ENCODE measurements at places on chromosomes 6 and 20. TPM values are rescaled to one million over a fixed set of nuclear protein-coding genes. Genes with fewer than 3 reads are reported as not detected.

BPIFB3 gene
- not detected for total RNA-seq

C6orf58 gene
- total RNA-seq, result not detected

HCK gene
- 3.1 TPM for total RNA-seq

ZNF322 gene
- 31.7 TPM for total RNA-seq

C6orf47 gene
- total RNA-seq, result 25.5 TPM

TPX2 gene
- total RNA-seq, result 1.4 TPM

SYCP2L gene
- total RNA-seq, result 0.46 TPM

GPLD1 gene
- 13.0 TPM for total RNA-seq

LTB gene
- total RNA-seq, result 0.97 TPM

RPP40 gene
- 5.5 TPM for total RNA-seq

CGA gene
- 2.2 TPM for total RNA-seq

PACRG gene
- total RNA-seq, result 2.9 TPM

DNA sequence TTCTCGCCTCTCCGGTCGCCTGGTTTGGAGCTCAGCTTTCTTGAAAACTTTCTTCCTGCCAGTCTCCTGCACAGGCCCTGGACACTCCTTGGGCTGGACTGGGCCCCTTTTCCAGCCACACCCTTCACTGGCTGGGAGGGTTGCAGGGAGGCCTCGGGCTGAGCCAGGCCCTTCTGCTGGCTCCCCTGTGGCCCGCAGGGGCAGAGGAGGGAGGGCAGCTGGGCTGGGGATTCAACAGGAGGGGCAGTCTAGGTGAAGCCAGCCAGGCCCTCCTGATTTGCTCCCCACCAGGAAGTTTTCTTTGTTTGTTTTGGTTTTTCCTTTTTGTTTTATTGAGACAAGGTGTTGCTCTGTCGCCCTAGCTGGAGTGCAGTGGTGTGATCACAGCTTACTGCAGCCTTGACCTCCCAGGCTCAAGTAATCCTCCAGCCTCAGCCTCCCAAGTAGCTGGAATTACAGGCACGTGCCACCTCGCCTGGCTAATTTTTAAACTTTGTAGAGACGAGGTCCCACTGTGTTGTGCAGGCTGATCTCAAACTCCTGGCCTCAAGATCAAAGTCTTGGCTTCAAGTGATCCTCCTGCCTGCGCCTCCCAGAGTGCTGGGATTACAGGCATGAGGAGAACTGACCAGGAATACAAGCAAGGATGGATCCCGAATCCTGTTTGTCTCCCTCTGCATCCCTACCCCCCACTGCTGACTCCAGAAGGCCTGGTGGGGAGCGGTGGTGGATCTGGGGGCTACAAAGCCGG, 23.5 kb upstream of the CDH22 start:
- H3K36me3 ChIP-seq, result no peaks in the 10 kb centered on the region
- H3K27ac ChIP-seq, result no peak overlapping the region
- H3K4me1 ChIP-seq, result no peaks in the 10 kb centered on the region
- H3K27me3 ChIP-seq, result no peaks in the 10 kb centered on the region

GRCh38 chr6:127090051-127090450, 28.4 kb upstream of the RSPO3 start:
- H3K4me3 ChIP-seq, result no peak overlapping the region
- H3K36me3 ChIP-seq, result no peaks in the 10 kb centered on the region
- no peaks in the 10 kb centered on the region for H3K27me3 ChIP-seq

DNA sequence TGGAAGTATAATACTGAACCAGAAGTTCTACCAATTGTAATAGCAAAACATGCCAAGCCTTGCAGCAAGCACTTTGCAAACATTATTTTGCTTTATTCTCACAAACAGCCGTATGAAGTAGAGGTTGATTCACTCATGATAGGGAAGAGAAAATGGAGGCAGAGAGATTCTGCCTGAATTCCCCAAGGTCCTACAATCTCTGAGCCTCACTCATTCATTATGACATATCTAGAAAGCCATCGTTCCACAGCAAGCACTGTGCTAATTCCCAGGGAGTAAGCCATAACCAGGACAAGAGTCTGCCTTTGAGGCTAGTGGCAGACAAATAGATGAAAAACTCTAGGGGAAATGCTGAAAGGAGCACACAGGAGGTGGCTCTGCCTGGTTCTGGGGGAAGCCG, 288.0 kb downstream of the TSHZ2 start:
- DNase-seq, result no peak
- no peak overlapping the region for H3K27ac ChIP-seq
- H3K36me3 ChIP-seq, result no peaks in the 10 kb centered on the region
- H3K27me3 ChIP-seq, result no peaks in the 10 kb centered on the region

GRCh38 chr6:71090217-71090616, 133.4 kb upstream of the B3GAT2 start:
- H3K4me3 ChIP-seq, result no peak overlapping the region
- H3K4me1 ChIP-seq, result no peaks in the 10 kb centered on the region
- H3K27me3 ChIP-seq, result no peaks in the 10 kb centered on the region
- H3K36me3 ChIP-seq, result no peaks in the 10 kb centered on the region
- DNase-seq, result no peak

- no peak for DNase-seq
- no peak overlapping the region for H3K4me3 ChIP-seq
- H3K4me1 ChIP-seq, result no peaks in the 10 kb centered on the region
- H3K27me3 ChIP-seq, result no peaks in the 10 kb centered on the region
- no peaks in the 10 kb centered on the region for H3K36me3 ChIP-seq
Observed at GRCh38 chr6:166616261-166617238, 10.5 kb downstream of the RPS6KA2 start.

- no peaks in the 10 kb centered on the region for H3K36me3 ChIP-seq
- H3K4me1 ChIP-seq, result no peaks in the 10 kb centered on the region
- H3K4me3 ChIP-seq, result no peak overlapping the region
- no peak overlapping the region for H3K27ac ChIP-seq
- no peaks in the 10 kb centered on the region for H3K27me3 ChIP-seq
Observed at GRCh38 chr6:98957450-98957849, 9.7 kb upstream of the FBXL4 start.

GRCh38 chr6:34697544-34697836, 923 bp upstream of the ILRUN start:
- H3K4me1 ChIP-seq, result peaks cover 4% of the 10 kb centered on the region
- H3K27me3 ChIP-seq, result no peaks in the 10 kb centered on the region
- DNase-seq, result no peak
- no peaks in the 10 kb centered on the region for H3K36me3 ChIP-seq

DNA sequence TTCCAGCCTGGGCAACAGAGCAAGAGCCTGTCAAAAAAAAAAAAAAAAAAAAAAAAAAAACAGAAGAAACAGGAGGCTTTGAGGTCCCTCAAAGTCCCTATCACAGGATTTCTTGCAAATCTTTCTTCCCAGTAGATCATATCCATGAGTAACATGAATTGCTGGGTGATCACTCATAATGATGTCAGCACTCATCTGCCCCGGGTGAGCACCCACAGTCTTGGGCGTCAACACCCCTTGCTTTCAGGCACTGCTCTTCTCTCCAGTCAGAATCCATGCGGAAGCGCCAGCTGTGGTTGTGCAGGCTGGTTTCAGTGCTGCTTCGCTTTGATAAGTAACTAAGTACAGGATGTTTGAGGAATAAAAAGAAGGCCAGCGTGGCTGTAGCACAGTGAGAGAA, 40.2 kb upstream of the INSM1 start:
- no peak overlapping the region for H3K4me3 ChIP-seq
- DNase-seq, result no peak
- no peak overlapping the region for H3K27ac ChIP-seq

- H3K4me1 ChIP-seq, result no peaks in the 10 kb centered on the region
- H3K4me3 ChIP-seq, result no peak overlapping the region
- H3K36me3 ChIP-seq, result no peaks in the 10 kb centered on the region
- no peaks in the 10 kb centered on the region for H3K27me3 ChIP-seq
Observed at GRCh38 chr20:59308493-59309201, 8.2 kb downstream of the EDN3 start.

DNA sequence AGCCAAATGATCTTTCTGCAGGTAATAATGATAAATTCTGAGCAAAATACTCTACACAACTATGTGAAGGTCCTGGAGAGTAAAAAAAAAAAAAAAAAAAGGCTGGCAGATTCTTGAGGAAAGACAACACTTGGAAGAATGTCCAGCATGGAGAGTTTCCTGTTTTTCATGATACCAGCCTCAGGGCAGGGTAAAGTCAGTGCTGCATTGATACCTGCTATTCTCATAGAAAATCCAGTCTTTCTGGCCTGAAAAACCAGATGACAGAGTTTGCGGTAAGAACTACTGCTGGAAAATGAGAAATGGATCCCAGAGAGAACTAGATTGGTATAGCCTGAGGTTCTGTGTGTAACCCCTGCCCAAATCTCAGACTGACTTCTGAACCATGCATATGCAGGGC, 89.1 kb downstream of the AFG1L start:
- no peak overlapping the region for H3K4me3 ChIP-seq
- H3K27ac ChIP-seq, result no peak overlapping the region
- no peak for DNase-seq
- H3K27me3 ChIP-seq, result no peaks in the 10 kb centered on the region
- H3K4me1 ChIP-seq, result no peaks in the 10 kb centered on the region

- peak; percentile 15 for DNase-seq
- H3K27me3 ChIP-seq, result no peaks in the 10 kb centered on the region
- no peaks in the 10 kb centered on the region for H3K4me1 ChIP-seq
- no peak overlapping the region for H3K4me3 ChIP-seq
- no peak overlapping the region for H3K27ac ChIP-seq
Observed at GRCh38 chr6:79453558-79454042, 83.6 kb downstream of the LCA5 start.

- no peak overlapping the region for H3K27ac ChIP-seq
- H3K4me1 ChIP-seq, result no peaks in the 10 kb centered on the region
- H3K36me3 ChIP-seq, result no peaks in the 10 kb centered on the region
- DNase-seq, result no peak
- no peak overlapping the region for H3K4me3 ChIP-seq
- no peaks in the 10 kb centered on the region for H3K27me3 ChIP-seq
Observed at GRCh38 chr6:44701038-44701636, 313.6 kb downstream of the CDC5L start.

GRCh38 chr20:20276811-20277530, 90.9 kb upstream of the INSM1 start:
- no peak overlapping the region for H3K27ac ChIP-seq
- H3K4me3 ChIP-seq, result no peak overlapping the region
- no peaks in the 10 kb centered on the region for H3K27me3 ChIP-seq
- no peak for DNase-seq

DNA sequence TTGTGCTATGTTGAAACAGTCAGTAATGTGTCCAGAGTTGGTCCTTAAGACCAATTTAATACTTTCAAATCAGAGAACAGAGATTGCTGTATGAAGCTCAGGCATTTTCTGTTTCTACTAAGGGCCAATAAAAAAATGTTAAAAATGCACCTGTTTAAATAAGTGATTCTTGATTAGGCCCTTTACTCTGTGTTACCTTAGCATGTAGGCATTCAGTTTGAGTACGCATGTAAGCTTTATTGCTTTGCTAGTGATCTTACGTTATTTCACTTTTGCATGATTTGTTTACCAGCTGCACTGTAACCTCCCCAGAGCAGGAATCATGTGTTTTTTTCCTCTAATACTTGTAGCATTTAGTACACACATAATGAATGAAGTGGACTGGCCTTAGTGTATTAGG, 61.0 kb downstream of the AFG1L start:
- no peaks in the 10 kb centered on the region for H3K27me3 ChIP-seq
- no peaks in the 10 kb centered on the region for H3K4me1 ChIP-seq
- H3K27ac ChIP-seq, result no peak overlapping the region
- no peaks in the 10 kb centered on the region for H3K36me3 ChIP-seq
- DNase-seq, result no peak

- no peaks in the 10 kb centered on the region for H3K27me3 ChIP-seq
- no peak overlapping the region for H3K27ac ChIP-seq
- DNase-seq, result no peak
- H3K4me3 ChIP-seq, result no peak overlapping the region
Observed at GRCh38 chr6:27940766-27941165, 16.3 kb upstream of the OR2B6 start.

GRCh38 chr6:42796171-42796570, 14.3 kb downstream of the BICRAL start:
- H3K36me3 ChIP-seq, result no peaks in the 10 kb centered on the region
- no peaks in the 10 kb centered on the region for H3K4me1 ChIP-seq
- H3K27me3 ChIP-seq, result no peaks in the 10 kb centered on the region
- H3K4me3 ChIP-seq, result no peak overlapping the region
- no peak for DNase-seq

- no peak for DNase-seq
- H3K36me3 ChIP-seq, result no peaks in the 10 kb centered on the region
- H3K27me3 ChIP-seq, result no peaks in the 10 kb centered on the region
- no peak overlapping the region for H3K4me3 ChIP-seq
- no peaks in the 10 kb centered on the region for H3K4me1 ChIP-seq
Observed at GRCh38 chr6:57294862-57295445, 22.5 kb upstream of the PRIM2 start.

DNA sequence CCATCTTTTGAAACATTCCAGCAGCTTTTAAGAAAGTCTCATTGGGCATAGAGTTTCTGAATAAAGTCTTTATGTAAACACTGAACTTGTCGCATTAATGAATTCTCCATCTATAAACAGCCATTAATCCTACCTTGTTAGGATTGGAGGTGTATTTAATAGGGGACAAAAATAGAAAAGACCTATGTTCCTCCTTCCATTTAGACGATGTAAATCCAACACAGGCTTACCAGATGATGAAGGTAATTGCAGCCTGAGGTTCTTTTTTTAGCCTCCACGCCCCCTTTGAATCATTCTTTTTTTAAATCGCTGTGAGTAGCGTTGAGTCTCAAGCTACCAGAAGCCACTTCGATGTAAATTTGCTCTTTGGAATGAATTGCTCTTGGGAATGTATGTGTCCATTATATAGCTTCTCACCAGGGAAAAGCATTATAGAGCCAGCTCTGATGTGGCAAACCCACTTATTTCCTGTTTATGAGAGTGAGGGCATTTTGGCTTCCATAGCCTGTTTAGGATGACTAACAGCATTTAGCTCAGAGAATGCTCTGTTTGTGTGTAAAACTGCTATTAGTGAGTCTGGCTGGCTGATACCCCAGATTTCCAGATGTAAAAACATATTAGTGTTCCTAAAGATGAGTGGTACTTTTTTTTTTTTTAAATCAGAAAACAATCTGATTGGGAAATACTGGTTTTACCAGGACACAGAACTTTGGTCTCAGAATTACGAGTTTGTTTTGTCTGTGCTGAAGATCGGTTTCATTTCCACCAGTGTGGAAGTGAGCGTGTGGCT, 74.9 kb upstream of the CLDN20 start:
- H3K4me3 ChIP-seq, result no peak overlapping the region
- no peaks in the 10 kb centered on the region for H3K36me3 ChIP-seq
- no peak for DNase-seq

DNA sequence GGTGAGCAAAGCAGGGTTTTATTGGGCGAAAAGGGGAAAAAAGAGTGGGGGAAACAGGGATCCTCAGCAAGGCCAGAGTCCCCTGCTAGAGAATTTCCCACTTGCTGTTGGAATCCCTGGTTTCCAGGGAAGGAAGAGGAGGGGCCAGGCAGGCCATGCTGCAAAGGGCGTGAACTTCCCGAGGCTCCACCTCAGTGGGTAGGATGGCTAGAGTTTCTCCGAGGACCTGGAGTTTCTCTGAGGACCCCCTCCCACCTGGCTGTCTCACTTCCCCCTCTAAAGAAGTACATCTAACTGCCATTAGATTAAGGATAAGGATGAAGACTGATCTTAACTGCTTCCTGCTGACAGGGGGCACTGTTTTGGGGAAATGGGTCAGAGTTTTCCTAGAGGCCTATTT, 1239.3 kb upstream of the GJE1 start:
- no peaks in the 10 kb centered on the region for H3K4me1 ChIP-seq
- H3K36me3 ChIP-seq, result no peaks in the 10 kb centered on the region
- DNase-seq, result no peak

- H3K4me3 ChIP-seq, result no peak overlapping the region
- DNase-seq, result no peak
- no peaks in the 10 kb centered on the region for H3K27me3 ChIP-seq
- H3K4me1 ChIP-seq, result no peaks in the 10 kb centered on the region
- H3K27ac ChIP-seq, result no peak overlapping the region
- no peaks in the 10 kb centered on the region for H3K36me3 ChIP-seq
Observed at GRCh38 chr6:160104821-160105517, 16.6 kb upstream of the SLC22A1 start.

Data from prostate gland (tissue), 2 donors.